ENCODE measurements at places on chromosomes 4 and X. TPM values are rescaled to one million over a fixed set of nuclear protein-coding genes. Genes with fewer than 3 reads are reported as not detected.
A peak's percentile ranks its signal among the peaks of the same experiment; 100 is the strongest.

DNA sequence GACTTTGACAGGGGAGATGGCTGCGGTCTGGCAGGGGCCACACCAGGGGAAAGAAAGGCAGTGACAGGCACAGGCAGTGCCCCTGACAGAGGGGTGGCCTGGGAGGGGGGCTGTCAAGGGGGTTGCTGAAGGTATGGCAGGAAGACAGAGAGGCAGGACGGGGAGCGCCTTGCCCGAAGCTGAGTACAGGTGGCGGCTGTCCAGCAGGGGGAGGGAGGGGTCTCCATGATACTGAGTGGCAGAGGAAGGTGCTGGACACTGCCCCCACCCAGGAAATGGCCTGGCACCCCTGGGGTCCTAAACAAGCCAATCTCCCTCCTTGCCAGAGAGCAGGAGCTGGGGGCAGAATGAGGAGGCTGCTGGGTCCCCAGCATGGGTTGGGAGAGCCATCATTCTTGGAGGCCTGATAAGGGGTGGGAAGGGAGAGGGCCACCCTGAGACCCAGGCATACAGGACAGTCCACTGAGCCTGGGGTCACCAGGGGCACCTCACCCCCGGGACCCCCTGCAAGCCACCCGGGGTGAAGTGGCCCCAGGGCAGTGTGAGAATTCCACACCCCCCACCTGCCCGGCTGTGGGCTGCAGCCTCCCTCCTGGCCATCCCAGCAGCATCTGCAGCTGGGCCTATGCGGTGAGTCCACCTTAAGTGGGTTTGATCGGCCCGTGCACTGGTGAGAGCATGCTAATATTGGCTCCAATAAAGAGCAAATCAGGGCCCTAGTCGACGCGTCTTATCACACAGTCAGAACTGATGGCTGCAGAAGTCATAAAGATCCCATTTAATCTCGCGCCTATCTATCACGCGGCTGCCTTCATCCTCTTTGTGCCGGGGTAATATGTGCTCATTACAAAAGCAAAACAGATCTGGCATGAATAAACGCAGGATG is 108.5 kb downstream of the FAM53A start:
- DNase-seq, result no peak

GRCh38 chr4:105088110-105088879 is 58.4 kb upstream of the TET2 start:
- DNase-seq, result peak; percentile 6

- no peak for DNase-seq
These were observed 87.2 kb upstream of the C4orf50 start for GRCh38 chr4:6105311-6105911.

DNA sequence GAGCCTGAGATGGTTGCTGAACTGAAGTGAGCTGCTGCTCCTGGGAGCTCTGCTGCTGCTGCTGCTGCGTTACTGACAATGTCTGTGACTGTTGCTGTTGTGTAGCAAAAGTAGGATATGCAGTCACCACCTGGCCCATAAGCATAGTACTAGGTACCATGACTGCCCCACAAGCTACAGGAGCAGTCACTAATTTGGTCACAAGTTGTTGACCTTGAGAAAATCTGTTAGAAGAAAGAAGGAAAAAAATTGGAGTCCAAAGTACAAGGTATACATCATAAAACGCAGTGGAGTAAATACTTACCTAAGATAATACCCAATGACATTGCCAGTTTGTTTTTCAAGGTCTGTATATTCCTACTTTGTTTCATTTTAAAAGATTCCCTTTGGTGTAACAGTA is 42.6 kb downstream of the TMEM165 start:
- peak; percentile 72 for DNase-seq

GRCh38 chr4:42478509-42478908 is 81.2 kb downstream of the SHISA3 start:
- no peak for DNase-seq

GRCh38 chr4:186724864-186725468 is 1.3 kb upstream of the FAT1 start:
- no peak for DNase-seq

GRCh38 chr4:185421366-185422124 is 4.2 kb downstream of the UFSP2 start:
- DNase-seq, result no peak

GRCh38 chr4:39655876-39656275 is 17.2 kb upstream of the SMIM14 start:
- DNase-seq, result no peak

GRCh38 chr4:101421386-101421785 is 74.1 kb upstream of the PPP3CA start:
- no peak for DNase-seq

- no peak for DNase-seq
These were observed 254.7 kb upstream of the AR start for GRCh38 chrX:67289055-67289499.

DNA sequence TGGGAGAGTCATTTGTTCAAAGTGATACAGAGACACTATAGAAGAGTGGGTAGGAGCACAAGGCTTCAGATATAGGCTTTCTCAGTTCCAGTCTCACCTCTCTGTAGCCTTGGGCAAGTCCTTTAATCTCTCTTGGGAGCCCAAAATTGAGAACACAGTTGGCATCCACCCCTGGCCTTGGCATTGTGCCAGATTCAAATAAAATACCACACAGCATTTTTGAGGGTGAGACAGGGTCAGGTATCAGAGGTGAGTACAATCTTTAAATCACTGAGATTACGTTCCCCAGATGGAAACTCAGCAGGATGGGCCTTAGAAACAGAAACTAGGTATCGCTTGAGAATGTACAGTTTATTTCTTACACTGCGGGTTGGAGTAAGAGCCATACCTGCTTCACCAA is 25.2 kb upstream of the SMIM10L2A start:
- no peak for DNase-seq

DNA sequence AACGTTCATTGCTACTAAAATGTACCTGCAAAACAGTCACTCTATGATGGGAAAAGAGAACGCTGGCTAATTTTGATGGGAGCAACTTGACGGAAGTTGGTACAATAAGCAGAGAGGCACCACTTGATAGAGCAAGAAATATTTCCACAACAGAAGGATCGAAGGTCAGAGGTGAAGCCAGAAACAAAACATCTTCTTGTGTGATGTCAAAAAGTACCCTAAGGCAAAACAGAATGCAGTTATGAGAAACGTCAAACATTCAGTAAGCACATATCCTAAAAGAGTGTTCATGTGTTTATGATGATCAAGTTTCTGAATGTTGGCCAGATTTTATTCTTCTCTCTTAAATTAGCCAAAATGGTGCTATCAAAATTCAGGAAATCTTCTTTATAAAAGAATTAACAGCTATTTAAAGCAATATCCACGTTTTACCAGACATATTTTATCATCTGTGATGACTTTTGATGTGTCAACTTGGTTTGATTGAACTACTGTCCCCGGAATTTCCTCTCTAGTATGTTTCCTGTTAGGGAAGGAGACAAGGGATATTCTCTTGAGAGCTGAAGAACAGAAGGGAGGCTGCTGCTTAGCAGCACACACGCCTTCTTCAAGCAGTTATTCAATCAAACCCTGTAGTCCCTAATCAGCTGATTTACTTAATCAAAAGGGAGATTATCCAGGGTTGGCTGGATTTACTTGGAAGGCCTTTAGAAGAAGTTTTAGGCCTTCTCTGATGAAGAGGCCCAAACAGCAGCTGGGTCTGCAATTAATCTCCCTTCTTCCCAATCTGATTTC is 15.7 kb downstream of the AASDH start:
- DNase-seq, result no peak

- DNase-seq, result no peak
These were observed 18.0 kb downstream of the STARD8 start for GRCh38 chrX:68665502-68665901.

DNA sequence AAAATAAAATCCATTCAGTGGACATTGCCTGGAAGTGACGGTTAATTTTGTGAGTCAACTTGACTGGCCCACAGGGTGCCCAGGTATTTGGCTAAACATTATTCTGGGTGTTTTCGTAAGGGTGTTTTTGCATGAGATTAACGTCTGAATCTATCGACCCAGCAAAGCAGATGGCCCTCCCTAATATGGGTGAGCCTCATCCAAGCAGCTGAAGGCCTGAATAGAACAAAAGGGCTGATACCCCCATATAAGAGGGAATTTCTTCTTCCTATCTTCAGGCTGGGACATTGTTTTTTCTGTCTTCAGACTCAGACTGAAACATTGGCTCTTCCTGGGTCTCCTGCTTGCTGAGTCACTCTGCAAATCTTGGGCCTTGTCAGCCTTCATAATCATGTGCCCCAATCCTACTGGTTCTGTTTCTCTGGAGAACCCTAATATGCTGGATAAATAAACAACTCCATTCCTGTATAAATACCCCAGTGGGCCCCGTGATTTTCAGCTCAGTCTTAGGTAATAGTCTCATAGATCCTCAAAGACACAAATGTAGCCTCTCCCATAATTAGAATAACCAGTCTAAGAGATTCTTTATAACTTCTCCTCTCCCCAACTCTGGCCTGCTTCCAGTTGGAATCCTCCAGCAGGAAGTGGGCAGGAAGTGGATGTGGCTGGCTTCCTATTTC is 33.1 kb upstream of the DDX3X start:
- no peak for DNase-seq

DNA sequence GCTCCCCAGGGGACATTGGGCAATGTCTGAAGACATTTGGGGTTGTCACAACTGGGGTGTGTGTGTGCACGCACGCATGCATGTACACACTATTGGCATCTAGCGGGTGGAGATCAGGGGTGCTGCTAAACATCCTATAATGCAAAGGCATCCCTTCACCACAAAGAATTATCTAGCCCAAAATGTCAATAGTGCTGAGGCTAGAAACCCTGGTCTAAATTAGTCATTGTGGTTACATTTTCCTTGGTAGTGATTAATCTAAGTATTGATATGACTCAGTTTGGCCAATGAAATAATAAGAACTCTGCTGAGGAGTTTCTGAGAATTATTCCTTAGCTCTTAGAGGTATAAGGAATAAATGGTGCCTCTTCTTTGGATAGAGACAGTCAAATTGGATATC is 200.2 kb downstream of the CLCN4 start:
- DNase-seq, result no peak

DNA sequence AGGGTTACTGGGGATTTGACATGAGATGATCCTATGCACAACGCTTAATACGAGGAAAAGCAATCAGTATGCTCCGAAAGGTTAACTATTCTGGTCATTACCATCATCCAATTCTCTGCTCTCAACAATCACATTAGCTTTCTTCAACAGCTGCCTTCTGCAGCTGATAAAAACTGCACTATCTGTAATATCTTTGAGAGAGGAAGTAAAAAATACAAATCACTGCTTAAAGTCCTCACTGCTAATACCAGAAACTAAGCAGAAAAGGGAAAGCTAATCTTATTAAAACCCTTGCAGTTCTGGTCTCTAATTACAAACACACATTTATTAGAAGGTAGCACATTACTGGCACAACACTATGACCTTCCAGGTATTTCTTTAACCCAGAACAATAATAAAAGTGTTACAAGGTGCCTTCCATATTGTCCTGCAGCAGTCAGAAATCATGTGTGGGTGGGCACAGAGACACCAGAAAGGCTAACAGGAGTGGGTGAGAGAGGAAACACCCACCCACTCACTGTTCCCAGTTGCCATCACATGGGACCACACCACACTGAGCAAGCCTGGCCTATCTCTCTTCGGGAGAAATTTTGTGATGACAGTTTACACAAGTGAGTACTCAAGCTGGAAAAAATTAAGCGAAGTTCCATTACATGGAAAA is 71.0 kb downstream of the RELL1 start:
- no peak for DNase-seq

DNA sequence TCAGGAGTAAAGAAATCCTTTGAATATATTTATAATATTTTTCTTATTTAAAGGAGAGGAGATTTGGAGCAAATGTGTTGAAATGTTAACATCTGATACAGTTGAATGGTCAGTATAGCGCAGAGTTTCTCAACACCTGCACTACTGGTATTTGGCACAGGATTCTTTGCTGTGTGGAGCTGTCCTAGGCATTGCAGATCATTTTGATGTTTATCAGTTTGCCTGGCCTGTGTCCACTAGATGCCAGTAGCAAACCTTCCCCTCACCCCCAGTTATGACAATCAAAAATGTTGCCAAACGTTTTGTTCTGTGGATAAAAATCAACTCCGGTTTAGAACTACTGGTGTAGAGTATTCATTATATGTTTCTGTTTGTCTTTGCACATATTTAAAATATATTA is 765.3 kb upstream of the SLIT2 start:
- no peak for DNase-seq

- DNase-seq, result no peak
These were observed 17.1 kb downstream of the ACSL1 start for GRCh38 chr4:184808713-184809050.

DNA sequence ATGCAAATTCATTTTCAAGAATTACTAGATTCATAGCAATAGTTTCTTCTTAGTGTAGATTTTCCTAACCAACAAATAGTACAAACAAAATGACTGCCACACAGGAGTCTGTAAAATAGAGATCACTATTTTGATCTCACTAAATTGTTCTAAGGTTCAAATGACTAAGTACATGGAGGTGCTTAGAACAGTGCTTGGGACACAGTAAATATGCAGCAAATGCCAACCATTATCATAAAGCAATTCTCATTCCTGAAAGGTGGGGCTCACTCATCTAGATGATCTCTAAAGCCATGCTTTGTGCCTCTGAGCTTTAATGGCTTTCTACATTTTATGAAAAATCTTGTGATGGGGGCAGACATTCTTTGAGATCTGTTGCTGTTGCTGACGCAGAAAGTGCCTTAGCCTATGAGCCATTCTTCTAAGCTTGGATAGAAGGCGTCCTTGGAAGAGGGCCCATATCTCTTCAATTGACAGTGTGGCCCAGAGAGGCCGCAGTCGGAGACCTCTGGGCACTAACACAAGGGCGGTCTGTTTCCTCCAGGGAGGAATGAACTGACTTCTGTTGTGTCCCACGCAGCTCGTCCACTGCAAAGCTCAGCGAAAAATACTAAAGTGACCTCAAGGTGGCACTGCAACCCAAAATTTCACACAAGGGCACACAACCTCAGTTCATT is 23.5 kb downstream of the TLR10 start:
- peak; percentile 38 for DNase-seq

DNA sequence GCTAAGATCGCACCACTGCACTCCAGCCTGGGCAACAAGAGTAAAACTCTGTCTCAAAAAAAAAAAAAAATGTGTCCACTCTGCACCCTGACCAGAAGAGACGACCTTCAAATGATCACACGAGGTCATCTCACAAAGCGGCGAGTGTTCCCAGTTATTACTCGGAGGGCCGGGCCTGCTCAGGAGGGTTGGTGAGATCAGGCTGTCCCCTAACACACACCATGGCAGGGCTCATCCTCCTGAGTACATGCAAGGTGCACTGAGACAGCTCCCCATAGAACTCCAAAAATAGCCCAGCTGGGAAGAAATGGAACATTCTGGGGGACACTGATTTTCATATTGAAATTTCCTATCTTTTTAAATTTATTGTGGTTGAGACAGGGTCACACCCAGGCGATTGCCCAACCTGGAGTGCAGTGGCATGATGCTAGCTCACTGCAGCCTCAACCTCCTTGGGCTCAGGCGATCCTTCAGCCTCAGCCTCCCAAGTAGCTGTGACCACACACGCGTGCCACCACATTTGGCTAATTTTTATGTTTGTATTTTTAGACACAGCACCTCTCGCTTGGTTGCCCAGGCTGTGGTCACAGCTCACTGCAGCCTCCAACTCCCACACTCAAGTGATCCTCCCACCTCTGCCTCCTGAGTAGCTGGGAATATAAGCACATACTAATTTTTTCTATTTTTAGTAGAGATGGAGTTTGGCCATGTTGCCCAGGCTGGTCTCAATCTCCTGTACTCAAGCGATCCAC is 51.5 kb downstream of the DHRSX start:
- DNase-seq, result no peak

The QRFPR gene
- polyA plus RNA-seq, result 0.97 TPM

The P2RY10 gene
- 1.2 TPM for polyA plus RNA-seq

The AMBN gene
- polyA plus RNA-seq, result not detected

The LRCH2 gene
- 3.9 TPM for polyA plus RNA-seq

The OR13H1 gene
- not detected for polyA plus RNA-seq

The SYNPO2 gene
- 81.2 TPM for polyA plus RNA-seq

The ARHGAP6 gene
- 5.1 TPM for polyA plus RNA-seq

The GPRASP3 gene
- polyA plus RNA-seq, result 10.7 TPM

The NEXMIF gene
- polyA plus RNA-seq, result 0.84 TPM
